ENCODE measurements at places on chromosomes 12 and 14.

DNA sequence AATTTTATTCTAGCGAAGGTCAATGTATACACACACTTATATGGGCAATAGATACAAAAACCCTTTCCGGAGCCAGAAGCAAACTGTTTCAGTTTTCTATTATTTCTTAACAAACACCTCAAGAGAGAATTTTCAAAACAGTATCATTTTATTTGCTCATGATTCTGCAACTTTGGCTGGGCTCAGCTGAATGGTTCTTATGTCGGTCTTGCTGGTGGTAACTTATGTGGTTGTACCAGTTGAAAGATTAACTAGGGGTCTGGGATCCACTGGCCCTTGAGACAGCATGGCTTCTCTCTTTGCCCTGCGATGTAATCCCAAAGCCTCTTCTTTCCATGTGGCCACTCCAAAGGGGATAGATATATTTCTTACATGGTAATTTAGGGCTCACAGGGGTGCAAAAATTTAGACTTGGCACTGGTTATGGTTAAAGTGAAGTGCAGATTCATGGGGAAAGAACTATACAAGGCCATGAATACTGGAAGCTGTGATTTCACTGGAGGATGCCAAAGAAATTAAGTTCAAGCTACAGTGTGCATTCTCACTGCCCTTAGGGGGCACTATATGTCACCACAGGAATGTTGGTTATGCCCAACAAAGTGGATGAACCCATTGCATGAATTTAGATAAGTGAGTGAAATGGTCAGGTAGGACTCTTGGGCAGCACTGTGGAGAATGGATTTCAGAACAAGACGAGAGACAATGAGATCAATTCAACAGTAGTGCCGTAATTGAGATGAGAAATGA is 94.3 kb upstream of the NAV3 start:
- no peak for DNase-seq

- DNase-seq, result no peak
Observed at GRCh38 chr12:19196959-19197630, 67.6 kb downstream of the PLEKHA5 start.

GRCh38 chr12:124917841-124918621 is 3.6 kb upstream of the UBC start:
- DNase-seq, result no peak

- no peak for DNase-seq
Observed at GRCh38 chr14:45686771-45687170, 433.8 kb upstream of the MIS18BP1 start.

DNA sequence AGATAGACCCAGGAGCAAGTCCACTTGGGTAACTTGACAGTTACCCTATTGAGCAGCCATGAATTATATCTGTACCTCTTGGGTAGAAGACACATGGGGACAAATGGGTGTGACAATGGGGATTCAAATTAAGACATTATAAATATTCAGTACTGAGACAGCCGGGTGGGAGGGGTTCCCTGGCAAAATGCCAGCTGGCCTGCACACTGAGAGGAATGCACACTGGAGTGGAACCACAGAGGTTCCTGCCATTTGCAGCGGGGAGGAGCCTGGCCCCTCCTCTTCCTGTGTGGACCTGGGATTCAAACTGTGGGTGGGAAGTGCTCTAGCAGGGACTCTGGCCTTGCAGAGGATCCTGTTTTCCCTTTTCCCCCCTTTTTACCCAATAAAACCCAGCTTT is 118.7 kb upstream of the CDKN3 start:
- DNase-seq, result no peak

- no peak for DNase-seq
Observed at GRCh38 chr12:96219700-96220206, 25.6 kb downstream of the ELK3 start.

- no peak for DNase-seq
Observed at GRCh38 chr12:15446807-15447206, 124.5 kb downstream of the PTPRO start.

- DNase-seq, result no peak
Observed at GRCh38 chr12:126210448-126210847, 1145.2 kb downstream of the AACS start.

DNA sequence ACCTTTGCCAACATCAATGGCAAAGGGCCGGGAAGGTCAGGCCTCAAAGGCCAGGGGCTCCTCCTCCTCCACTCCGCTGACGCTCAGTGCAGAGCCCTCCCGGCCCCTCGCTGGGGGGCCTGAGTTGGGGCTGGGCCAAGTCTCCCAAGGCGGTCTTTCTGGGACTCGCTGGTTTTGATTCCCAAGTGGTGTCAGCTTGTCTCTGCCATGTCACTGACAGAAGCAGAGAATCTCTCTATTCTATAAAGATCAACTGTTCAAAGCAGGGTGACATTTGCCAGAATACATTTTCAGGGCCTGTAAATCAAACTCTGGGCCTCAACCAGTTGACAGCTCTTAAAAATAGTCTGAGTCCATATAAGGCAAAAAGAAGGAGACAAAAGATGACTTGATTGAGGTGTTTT is 75.9 kb downstream of the CCDC88C start:
- no peak for DNase-seq

- no peak for DNase-seq
Observed at GRCh38 chr14:97634751-97635150, 837.6 kb downstream of the VRK1 start.

GRCh38 chr12:114302606-114303315 is 103.2 kb downstream of the TBX5 start:
- no peak for DNase-seq

- no peak for DNase-seq
Observed at GRCh38 chr14:105935384-105935783, 409.0 kb downstream of the TMEM121 start.

DNA sequence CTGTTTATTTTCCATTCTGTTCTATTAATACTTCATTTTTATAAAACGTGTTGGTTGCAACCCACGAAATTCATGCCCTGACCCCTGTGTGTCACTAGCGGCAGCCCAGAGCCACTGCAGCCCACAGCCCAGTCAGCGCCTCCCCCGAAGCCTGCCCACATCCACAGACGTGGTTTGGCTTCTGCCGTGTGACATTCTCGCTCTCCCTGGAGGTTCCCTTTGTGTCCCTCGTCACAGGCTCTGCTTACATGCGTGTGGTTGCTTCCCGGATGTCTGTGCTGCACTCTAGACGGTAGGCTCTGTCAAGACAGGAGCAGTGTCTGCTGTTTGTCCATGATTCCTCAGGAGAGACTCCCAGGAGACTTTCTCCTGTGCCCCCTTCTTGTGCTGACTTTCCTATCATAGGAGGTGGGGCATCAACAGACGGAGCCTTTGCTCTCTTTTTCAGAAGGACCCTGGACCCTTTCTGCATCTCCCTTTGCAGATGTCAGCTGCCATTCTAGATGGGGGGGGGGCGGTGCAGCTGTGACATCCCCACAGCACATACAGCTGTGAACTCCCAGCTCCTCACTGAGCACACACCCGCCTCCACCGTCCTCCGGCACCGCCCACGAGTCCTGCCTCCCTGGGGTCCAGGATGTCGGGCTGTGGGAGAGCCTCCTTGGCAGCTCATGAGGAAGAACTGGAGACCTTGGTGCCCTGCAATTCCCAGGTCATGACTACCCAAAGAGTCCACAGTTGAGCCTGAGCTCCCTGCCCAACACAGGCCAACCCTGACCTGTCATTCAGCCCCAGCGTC is 36.8 kb upstream of the PIWIL1 start:
- no peak for DNase-seq

DNA sequence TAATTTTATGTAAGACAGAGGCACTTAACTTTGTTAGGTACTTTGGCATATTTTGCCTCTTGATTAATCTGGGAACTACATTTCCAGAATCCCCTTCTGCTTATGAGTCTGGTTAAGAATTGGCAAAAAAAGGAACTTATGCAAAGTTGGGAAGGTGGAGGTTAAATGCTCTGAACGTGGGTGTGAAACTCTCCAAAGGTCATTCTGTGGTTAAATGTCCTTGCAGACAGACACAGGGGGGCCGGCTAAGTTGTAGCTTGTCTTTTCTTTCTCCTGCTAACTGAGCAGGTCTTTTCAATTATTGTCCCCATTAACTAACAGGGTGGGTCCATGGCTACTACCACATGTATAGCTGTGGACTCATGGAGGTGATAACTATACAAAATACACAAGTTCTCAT is 248.6 kb upstream of the NOVA1 start:
- no peak for DNase-seq

GRCh38 chr12:90233168-90234100 is 524.8 kb upstream of the ATP2B1 start:
- no peak for DNase-seq

DNA sequence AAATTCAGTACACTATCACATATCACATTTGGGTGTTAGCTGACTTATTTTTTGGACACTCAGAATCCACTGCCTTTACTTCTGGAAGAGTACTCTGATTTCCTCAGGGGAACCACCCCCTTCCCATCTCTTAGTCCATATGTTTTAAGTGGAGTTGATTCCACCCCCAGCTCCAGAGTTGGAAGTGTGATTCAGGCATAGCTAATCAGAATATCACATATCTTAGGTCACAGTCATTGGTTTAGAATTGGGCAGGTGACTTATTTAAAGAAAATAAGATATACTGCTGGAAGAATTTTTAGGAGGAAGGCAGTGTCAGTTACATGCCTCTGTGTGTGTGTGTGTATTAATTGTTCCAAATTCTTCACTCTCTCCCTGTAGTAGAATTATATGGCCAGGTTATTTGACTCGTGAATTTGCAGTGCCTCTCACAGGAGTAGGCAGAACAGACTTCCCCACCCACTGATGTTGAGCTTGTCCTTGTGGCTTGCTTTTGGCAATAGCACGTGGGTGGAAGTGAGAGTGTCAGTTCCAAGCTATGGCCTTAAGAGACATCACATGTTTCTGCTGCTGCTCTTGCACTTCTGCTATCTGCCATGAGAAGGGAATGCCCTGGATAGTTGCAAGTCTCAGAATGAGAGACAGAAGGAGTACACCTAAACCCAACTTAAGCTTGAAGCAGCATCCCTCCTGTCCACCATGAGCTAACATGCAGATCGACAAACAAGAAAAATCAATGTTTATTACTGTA is 6.4 kb upstream of the GAS2L3 start:
- no peak for DNase-seq

DNA sequence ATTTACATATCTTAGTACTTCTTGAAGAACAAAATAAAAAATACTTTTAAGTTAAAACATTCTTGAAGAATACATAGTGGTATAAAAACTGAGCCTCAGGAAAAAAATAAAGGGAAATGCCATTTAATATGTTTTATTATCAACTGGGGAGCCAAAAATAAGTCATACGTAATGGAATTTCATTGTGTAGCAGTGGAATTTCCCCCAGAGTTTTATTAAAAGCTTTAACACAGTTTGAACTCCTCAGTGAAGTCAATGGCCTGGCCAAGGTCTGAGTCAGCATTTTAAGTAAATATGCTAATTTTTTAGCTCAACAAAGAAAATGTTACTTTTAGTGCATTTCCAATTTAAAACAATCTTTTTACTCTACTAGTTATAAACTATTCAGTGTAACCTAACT is 350.1 kb upstream of the ATP2B1 start:
- DNase-seq, result no peak

- no peak for DNase-seq
Observed at GRCh38 chr12:2507814-2508213, 287.0 kb upstream of the FKBP4 start.

DNA sequence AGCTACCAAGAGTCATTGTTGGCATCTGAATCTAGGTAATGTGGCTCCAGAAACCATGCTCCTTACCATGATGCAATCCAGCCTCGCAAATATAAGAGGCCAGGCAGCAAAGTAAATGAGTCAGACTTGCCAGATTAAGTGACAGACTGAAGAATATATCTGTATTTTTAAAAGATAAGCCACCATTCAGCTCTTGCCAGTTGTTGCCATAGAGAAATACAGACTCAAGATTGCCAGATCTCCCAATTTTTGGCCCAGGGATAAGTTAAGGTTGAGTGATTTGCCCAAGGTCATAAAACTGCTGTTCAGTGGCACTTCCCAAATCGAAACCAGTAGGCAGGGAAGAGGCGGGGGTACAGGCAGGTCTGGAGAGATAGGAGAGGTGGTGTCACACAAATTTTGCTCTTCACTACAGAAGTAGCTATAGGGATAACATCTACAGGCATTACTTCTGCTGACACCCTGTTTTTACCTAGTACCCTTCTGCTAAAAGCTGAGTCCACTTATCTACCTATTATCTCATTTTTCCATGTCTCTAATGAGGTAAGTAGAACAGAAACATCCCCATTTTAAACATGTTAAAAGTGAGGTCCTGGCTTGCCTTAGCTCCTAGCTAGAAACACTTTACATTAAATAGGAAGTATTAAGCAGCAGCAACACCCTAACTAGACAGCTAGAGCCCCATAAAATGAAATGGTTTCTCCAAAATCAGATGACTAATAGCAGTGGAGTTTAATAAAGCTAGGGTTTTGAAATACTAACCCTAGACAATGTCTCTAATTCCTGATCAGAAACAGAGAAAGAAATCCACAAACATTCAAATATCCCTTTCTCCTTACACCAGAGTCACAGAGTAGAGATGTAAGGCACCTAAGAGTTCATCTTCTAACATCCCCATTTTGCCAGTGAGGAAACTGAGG is 19.5 kb downstream of the DCAF5 start:
- DNase-seq, result no peak

Measured in activated effector memory CD4-positive, alpha-beta T cell treated with Interleukin-2 at 50 U/mL for 16 hours (primary cell).